ENCODE measurements at places on chromosomes 6 and 20. TPM values are rescaled to one million over a fixed set of nuclear protein-coding genes. Genes with fewer than 3 reads are reported as not detected.

- H3K4me3 ChIP-seq, result no peak overlapping the region
- H3K27ac ChIP-seq, result no peak overlapping the region
- H3K4me1 ChIP-seq, result no peaks in the 10 kb centered on the region
- no peaks in the 10 kb centered on the region for H3K36me3 ChIP-seq
- H3K27me3 ChIP-seq, result no peaks in the 10 kb centered on the region
Measured at GRCh38 chr6:123967905-123968304, 164.2 kb downstream of the NKAIN2 start.

GRCh38 chr6:25377664-25378063 is 98.5 kb downstream of the CARMIL1 start:
- no peak for DNase-seq
- H3K4me3 ChIP-seq, result no peak overlapping the region
- H3K27ac ChIP-seq, result no peak overlapping the region
- H3K27me3 ChIP-seq, result no peaks in the 10 kb centered on the region
- H3K4me1 ChIP-seq, result peaks cover 3% of the 10 kb centered on the region

DNA sequence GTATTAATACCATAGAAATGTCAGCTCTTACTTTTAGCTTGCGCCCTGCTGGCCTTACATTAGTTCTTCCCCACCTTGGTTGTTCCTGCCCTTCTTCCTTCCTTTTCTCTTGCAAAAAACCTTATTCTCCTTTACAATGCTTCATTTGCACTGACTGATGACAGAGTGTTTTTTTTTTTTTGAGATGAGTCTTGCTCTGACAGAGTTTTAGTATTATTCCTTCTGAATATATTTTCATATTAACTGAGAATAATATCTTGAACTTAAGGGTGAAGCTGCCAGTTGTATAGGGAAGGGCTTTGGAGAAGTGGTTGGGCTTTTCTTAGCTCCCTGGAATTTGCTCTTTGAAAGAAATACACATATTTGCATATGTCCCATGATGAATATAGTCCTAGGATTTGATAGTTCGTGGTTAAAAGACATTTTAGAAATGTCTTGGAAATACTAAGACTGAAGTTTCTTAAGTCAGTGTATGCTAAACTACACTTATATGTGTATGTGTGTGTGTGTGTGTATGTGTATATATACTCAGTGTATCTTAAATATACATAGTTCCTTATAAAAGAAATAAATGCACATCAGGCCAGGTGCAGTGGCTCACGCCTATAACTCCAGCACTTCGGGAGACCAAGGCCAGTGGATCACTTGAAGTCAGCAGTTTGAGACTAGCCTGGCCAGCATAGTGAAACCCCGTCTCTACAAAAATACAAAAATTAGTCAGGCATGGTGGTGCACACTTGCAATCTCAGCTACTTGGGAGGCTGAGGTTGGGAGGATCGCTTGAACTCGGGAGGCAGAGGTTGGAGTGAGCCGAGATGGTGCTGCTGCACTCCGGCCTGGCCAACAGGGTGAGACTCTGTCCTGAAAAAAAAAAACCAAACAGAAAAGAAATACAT is 216.1 kb upstream of the MYLIP start:
- H3K4me1 ChIP-seq, result peaks cover 62% of the 10 kb centered on the region
- H3K36me3 ChIP-seq, result peaks cover 3% of the 10 kb centered on the region
- peak overlapping the region; percentile 89 for H3K27ac ChIP-seq
- no peak for DNase-seq

GRCh38 chr20:41572010-41572572 is 46.1 kb downstream of the CHD6 start:
- peaks cover 23% of the 10 kb centered on the region for H3K4me1 ChIP-seq
- no peak overlapping the region for H3K27ac ChIP-seq
- DNase-seq, result no peak
- no peaks in the 10 kb centered on the region for H3K27me3 ChIP-seq

DNA sequence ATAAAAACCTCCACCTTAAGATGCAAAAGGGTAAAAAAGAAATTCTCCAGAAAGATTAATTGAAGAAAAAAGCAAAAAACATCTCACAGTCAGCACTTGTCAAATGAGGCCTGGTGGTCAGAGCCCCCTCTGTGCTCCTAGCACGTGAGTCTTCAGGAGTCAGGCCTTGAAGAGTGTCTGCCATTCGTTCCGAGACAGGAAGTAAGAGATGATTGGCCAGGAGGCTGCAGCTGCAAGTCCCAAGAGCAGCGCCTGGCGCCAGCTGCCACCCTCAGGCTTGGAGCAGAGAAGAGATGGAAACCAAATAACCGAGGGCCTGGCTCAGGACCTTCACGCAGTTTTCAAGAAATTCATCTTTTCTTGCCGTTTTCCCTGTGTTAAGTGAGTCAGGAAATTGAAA is 65.0 kb downstream of the FAM120B start:
- H3K36me3 ChIP-seq, result peaks cover 8% of the 10 kb centered on the region
- DNase-seq, result no peak
- no peaks in the 10 kb centered on the region for H3K27me3 ChIP-seq
- peaks cover 6% of the 10 kb centered on the region for H3K4me1 ChIP-seq
- H3K4me3 ChIP-seq, result no peak overlapping the region

GRCh38 chr20:33400812-33401183 is 521 bp downstream of the CDK5RAP1 start:
- H3K4me1 ChIP-seq, result peaks cover 30% of the 10 kb centered on the region
- peaks cover 19% of the 10 kb centered on the region for H3K36me3 ChIP-seq
- H3K27me3 ChIP-seq, result no peaks in the 10 kb centered on the region

- no peaks in the 10 kb centered on the region for H3K36me3 ChIP-seq
- H3K4me1 ChIP-seq, result peaks cover 7% of the 10 kb centered on the region
- H3K27ac ChIP-seq, result peak overlapping the region; percentile 47
- DNase-seq, result no peak
Measured at GRCh38 chr6:44737829-44738528, 350.5 kb downstream of the CDC5L start.

- H3K27me3 ChIP-seq, result peaks cover 1% of the 10 kb centered on the region
- H3K4me1 ChIP-seq, result no peaks in the 10 kb centered on the region
- H3K4me3 ChIP-seq, result no peak overlapping the region
- H3K36me3 ChIP-seq, result no peaks in the 10 kb centered on the region
- no peak overlapping the region for H3K27ac ChIP-seq
Measured at GRCh38 chr6:159899994-159900745, 9.4 kb downstream of the MAS1 start.

- no peaks in the 10 kb centered on the region for H3K4me1 ChIP-seq
- no peak overlapping the region for H3K27ac ChIP-seq
- no peaks in the 10 kb centered on the region for H3K36me3 ChIP-seq
- no peak for DNase-seq
- H3K27me3 ChIP-seq, result peaks cover 16% of the 10 kb centered on the region
Measured at GRCh38 chr20:20076297-20077065, 24.1 kb downstream of the CFAP61 start.

Gene SEL1L2
- not detected for total RNA-seq

DNA sequence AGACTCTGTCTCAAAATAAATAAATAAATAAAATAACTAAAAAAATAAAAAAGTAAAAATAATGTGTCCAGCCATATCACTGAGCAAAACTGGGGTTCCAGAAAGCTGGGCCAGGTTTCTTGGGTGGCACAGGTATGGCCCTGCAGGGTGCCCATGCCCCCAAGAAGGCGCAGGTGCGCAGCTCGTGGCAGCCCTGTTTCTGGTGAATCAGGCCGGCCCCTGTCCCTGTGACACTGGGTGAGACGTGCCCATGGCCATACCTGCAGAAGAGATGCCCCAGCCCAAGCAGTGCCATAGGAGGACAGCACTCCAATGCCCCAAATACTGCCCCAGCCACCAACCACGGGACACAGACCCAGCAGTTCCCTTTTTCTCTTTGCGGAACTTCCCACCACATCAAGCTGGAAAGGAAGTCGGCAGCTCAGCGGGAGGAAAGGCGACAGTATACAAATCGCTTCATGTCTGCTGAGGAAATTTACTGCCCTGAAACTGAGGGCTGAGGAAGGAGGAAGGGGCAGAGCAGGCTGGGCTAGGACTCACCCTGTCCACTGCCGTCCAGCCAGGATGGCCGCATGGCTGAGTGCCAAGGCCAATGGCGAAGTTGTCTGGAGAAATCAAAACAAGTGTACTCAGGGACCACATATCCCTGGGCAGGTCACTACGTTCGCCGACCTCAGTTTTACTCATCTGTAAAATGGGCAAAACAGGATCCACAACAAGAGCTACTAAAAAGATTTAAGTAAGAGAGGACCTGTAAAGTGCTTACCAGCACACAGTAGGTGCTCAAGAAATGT is 55.4 kb downstream of the PREX1 start:
- H3K27ac ChIP-seq, result peak overlapping the region; percentile 62
- no peaks in the 10 kb centered on the region for H3K27me3 ChIP-seq
- H3K4me1 ChIP-seq, result peaks cover 54% of the 10 kb centered on the region
- H3K36me3 ChIP-seq, result peaks cover 41% of the 10 kb centered on the region
- DNase-seq, result no peak

- H3K27me3 ChIP-seq, result no peaks in the 10 kb centered on the region
- DNase-seq, result no peak
- H3K36me3 ChIP-seq, result no peaks in the 10 kb centered on the region
- no peak overlapping the region for H3K27ac ChIP-seq
- H3K4me3 ChIP-seq, result no peak overlapping the region
- H3K4me1 ChIP-seq, result no peaks in the 10 kb centered on the region
Measured at GRCh38 chr6:17552861-17553260, 47.2 kb upstream of the FAM8A1 start.

- H3K4me3 ChIP-seq, result no peak overlapping the region
- no peaks in the 10 kb centered on the region for H3K36me3 ChIP-seq
- no peak overlapping the region for H3K27ac ChIP-seq
Measured at GRCh38 chr20:49786668-49787370, 25.8 kb upstream of the SLC9A8 start.

DNA sequence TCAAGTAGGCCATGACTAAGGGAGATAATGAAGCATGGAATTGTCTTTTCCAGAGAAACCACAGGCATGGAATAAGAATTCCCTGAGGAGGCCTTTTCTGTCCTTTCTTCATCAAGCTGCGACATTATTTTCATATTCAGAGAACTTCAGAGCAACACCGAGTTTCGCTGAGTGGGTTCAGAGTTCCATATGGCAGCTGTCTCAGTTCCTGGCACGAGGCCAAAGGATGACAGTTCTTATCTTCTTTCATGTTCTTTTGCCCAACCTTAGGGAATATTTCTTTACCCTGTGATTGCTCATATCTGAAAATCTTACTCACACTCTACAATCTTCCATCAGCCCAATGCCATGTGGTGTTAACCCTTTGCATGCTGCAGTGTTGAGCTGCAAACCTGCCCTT is 135.3 kb upstream of the BMP2 start:
- no peaks in the 10 kb centered on the region for H3K27me3 ChIP-seq
- DNase-seq, result no peak
- H3K4me3 ChIP-seq, result no peak overlapping the region

DNA sequence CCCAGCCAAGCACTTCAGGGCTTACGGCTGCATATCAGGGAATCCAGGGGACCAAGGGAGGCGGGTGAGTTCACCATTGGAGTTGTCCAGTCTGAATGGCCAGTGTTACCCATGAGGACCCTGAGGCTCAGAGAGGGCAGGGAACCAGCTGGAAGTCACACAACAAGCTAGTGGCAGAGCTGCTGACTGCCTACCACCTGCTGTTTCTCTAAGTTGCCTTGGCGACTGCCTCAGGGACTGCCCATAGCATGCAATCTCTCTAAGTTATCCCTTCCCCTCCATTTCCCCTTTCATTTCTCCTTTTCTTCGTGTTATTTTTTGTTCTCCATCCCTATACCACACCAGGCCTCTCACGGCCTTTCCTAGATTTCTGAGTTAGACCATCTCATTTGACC is 71.8 kb upstream of the SIRPA start:
- no peaks in the 10 kb centered on the region for H3K36me3 ChIP-seq
- H3K27me3 ChIP-seq, result peaks cover 10% of the 10 kb centered on the region
- DNase-seq, result no peak
- no peak overlapping the region for H3K27ac ChIP-seq
- H3K4me3 ChIP-seq, result no peak overlapping the region
- no peaks in the 10 kb centered on the region for H3K4me1 ChIP-seq

- peaks cover 15% of the 10 kb centered on the region for H3K4me1 ChIP-seq
- DNase-seq, result no peak
Measured at GRCh38 chr6:104710543-104711335, 149.0 kb downstream of the HACE1 start.

Gene FOXS1
- not detected for total RNA-seq

DNA sequence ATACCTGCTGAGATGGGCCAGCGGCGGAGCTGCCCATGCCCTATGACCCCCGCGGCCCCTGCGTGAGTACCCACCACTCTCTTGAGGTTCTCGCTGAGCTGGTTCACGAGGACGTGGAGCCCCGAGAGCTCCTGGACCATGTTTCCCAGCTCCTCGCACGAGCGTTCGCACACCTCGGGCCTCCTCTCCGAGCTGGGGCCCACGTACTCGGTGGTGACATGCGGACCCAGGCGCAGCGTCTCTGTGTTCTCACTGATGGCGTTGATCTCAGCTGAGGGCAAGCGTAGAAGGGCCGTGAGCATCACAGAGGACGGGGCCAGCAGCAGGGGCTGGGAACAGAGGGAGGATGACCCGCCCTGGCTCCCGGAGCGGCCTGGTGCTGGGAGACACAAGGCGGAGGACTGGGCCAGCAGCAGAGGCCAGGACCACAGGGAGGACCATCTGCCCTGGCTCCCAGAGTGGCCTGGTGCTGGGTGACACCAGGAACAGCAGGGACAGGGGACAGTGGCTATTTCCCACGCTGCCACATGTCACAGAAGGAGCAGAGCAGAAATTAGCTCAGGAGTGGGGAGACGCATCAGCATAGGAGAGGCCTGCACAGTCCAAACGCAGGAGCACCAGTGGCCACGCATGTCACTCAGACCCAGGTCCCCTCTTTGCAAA is 11.8 kb downstream of the THBS2 start:
- no peaks in the 10 kb centered on the region for H3K36me3 ChIP-seq
- DNase-seq, result no peak
- H3K4me3 ChIP-seq, result no peak overlapping the region
- no peaks in the 10 kb centered on the region for H3K4me1 ChIP-seq
- no peaks in the 10 kb centered on the region for H3K27me3 ChIP-seq

DNA sequence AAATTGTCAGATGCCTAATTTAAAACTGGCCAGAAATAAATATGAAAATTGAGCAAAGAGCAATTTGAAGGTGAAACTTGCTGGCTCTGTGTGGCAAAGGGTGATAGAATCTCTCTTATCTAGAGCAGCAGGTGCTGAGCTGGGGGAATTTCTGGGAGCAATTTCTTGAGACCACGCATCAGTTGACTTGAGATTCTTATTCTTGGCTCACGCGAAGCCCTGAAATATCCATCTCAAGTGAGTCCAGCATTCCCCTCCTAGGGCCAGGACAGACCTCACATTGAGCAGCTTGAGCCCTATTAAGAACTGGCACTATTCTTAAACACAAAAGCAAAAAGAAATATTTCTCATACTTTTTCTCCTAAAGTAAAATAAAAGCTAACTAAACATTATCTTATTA is 66.3 kb downstream of the MAP7 start:
- H3K27me3 ChIP-seq, result peaks cover 13% of the 10 kb centered on the region
- no peak overlapping the region for H3K27ac ChIP-seq
- no peaks in the 10 kb centered on the region for H3K4me1 ChIP-seq
- no peaks in the 10 kb centered on the region for H3K36me3 ChIP-seq
- no peak overlapping the region for H3K4me3 ChIP-seq
- no peak for DNase-seq

- peaks cover 4% of the 10 kb centered on the region for H3K4me1 ChIP-seq
- H3K27ac ChIP-seq, result no peak overlapping the region
- H3K4me3 ChIP-seq, result no peak overlapping the region
- H3K36me3 ChIP-seq, result no peaks in the 10 kb centered on the region
- H3K27me3 ChIP-seq, result no peaks in the 10 kb centered on the region
Measured at GRCh38 chr6:149305372-149305771, 12.1 kb upstream of the TAB2 start.

Gene VSX1
- total RNA-seq, result not detected

Gene FOXQ1
- total RNA-seq, result not detected

All from activated T-helper 2 cell treated with anti-CD3 and anti-CD28 coated beads, Interferon-gamma antibody, Interleukin-2, Interleukin-4, amounts not matched to agents 10 μg/mL and 5 μg/mL and 100 μg/mL, durations not matched to agents 14 hours and 24 hours and 36 hours (primary cell).